ENCODE measurements at places on chromosomes 13 and 19. TPM values are rescaled to one million over a fixed set of nuclear protein-coding genes. Genes with fewer than 3 reads are reported as not detected.

Gene LMTK3
- total RNA-seq = 0.22 TPM

Gene RFPL4A
- total RNA-seq = not detected

Gene FCER2
- total RNA-seq = not detected

Gene ENOX1
- total RNA-seq = 11.0 TPM

Gene CRLF1
- not detected for total RNA-seq

Gene CACNG6
- 1.0 TPM for total RNA-seq

Gene EPSTI1
- 2.3 TPM for total RNA-seq

Gene PTPRS
- total RNA-seq = 21.9 TPM

Gene TMEM238
- not detected for total RNA-seq

Gene GSX1
- total RNA-seq = not detected

Gene C19orf81
- not detected for total RNA-seq

Gene CABP5
- total RNA-seq = not detected

Gene ERCC2
- 39.5 TPM for total RNA-seq

Gene DCT
- not detected for total RNA-seq

Gene CDX2
- not detected for total RNA-seq

Gene PTH2
- total RNA-seq = not detected

Gene VSIG10L
- 0.29 TPM for total RNA-seq

Gene PGLYRP2
- not detected for total RNA-seq

Gene ZNF729
- not detected for total RNA-seq

Gene NLRP11
- not detected for total RNA-seq

Gene TJP3
- total RNA-seq = not detected

Gene GRAMD1A
- 71.5 TPM for total RNA-seq

Gene ATP8A2
- 0.07 TPM for total RNA-seq

Gene CGB3
- not detected for total RNA-seq

Gene URAD
- not detected for total RNA-seq

Gene LILRA1
- total RNA-seq = not detected

Gene KATNAL1
- 26.2 TPM for total RNA-seq

Gene PDE4A
- total RNA-seq = 5.7 TPM

Gene LRRC63
- total RNA-seq = not detected

Gene ZNF85
- 10.1 TPM for total RNA-seq

Gene PSG6
- not detected for total RNA-seq

Gene ACP5
- total RNA-seq = not detected

Gene BRME1
- total RNA-seq = 0.53 TPM

Gene IGFL3
- total RNA-seq = not detected

Gene NCAN
- not detected for total RNA-seq

Gene KCNJ14
- total RNA-seq = 0.66 TPM

Gene NLRP4
- total RNA-seq = not detected

Gene ZNF540
- total RNA-seq = 0.40 TPM

Gene PSG3
- not detected for total RNA-seq

Gene ZNF765
- total RNA-seq = 11.4 TPM

Gene LIN7B
- total RNA-seq = 1.1 TPM

Gene SHD
- total RNA-seq = not detected

Gene FGF21
- total RNA-seq = not detected

Gene SELENOV
- not detected for total RNA-seq

Gene MFSD12
- 71.3 TPM for total RNA-seq
